ENCODE measurements at places on chromosomes 2 and 18.

DNA sequence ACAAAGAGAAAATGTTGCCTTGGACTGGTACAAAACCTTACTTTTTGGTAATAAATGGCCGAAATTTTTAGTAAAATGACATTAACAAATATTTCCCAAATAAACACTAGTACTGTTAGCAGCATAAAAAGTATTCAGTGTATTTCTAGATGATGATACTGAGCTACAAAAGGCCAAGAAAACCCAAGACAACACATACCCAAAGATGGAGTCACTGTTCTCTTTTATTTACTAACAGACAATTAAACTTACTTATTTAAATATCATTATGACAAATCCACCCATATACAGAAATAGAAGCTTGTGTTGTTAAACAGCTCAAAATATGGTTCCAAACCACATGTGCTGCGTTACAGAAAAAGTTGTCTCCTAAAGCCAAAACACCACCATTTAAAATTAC, 239.9 kb downstream of the ZEB2 start:
- DNase-seq: no peak

DNA sequence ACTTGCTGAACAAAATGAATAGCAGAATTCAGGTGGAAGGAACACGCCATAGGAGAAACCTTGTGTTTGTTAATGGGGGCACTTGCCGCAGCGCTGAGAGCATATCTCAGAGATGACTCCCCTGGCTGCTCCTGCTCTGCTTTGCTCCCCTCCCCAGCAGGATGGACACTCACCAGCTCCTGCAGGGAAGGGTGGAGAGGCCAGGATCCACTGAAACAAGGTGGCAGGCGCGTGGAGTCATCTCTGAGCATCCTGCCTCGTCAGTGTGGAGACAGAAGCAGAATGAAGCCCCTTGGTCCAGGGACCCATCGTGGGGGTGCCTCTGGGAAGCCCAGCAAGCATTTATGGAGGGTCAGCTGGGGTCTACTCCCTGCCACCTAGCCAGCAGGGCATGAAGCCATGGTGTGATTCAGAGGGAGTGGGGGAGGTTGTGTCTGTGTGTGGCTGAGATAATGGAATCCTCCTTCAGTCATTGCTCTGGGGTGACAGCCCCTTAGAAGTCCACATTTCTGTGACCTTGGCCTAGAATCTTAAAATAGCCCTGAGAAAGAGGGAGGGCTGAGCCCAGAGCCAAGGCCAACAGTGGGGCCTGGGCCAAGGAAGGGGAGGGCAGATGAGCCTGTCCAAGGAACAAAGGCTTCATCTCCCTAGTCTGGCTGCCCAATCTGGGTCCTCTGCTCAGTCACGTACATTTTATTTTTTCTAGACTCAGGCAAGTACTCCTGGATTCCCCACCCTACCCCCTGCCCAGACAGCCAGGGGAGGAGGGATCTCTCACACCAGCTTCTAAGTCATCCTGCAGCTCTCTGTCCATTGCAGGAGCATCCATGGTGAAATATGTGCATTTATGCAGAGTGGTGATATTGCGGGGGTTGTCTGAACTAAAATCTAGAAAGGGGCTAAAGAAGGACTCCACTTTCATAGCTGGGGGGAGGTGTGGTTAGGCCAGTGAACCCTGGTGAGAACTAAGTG, 215.4 kb downstream of the ZBTB7C start:
- DNase-seq: no peak

GRCh38 chr2:73614997-73615396, 27.2 kb downstream of the NAT8 start:
- DNase-seq: no peak

DNA sequence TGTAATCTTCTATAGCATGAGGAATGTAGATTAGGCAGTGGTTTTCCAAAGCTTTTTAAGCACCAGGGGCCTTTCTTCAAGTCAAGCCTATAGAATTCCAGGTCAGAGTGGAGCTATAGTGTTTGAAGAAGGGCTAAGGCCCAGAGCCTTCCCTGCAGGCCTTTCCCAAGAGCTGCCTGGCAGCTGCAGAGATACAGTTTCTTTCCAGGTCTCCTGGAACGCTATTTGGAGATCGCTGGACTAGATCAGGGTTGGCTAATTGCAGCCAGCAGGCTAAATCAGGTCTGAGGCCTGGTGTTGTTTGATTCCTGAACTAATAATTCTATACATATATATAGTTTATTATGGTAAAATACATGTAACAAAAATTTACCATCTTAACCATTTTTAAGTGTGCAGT, 319.0 kb upstream of the SPRED2 start:
- no peak for DNase-seq

Data from H9 (cell line).